NCI-H1048 (cell line): ENCODE measurements at places on chromosomes 7 and 10.

GRCh38 chr7:154584352-154585252, 418.3 kb downstream of the PAXIP1 start:
- DNase-seq, result no peak

- peak; percentile 96 for DNase-seq
These were observed at the start of gene ABI1 for GRCh38 chr10:26860443-26861204. TSS of gene ABI1 (minus strand) at chr10:26860958. CDS start at chr10:26860863, 95 bp downstream.

GRCh38 chr10:60480865-60481563, 91.3 kb upstream of the ANK3 start:
- DNase-seq, result no peak

DNA sequence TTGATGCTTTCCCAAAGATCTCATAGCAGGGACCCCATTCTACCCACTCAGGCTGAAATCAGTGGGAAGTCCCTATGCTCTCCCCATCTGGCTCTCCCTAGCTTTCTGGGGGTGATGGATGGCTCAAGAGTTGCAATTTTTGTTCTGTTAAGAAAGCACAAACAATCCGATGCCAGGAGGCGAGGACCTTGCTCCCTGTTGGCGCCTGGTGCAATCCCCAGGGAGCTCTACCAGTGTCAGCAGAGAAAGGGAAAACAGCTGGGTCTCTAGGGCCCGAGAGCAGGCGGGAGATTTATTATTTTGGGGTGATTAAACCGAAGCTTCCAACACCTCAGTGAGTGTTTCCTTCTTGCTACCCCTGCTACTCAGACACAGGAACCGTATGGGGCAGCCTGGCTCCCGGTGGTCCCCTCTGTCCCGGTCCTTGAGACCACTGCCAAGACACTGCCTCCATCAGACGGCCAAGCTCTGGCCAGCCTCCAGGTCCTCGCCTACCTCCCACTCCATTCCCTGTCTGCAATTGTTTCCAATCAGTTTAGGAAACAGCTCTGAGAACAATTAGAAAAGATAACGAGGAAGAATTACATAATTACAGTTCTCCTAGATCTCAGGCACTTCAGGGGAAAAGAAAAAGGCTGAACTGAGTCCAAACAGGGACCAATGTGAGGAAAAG, 147.9 kb downstream of the PLXNA4 start:
- no peak for DNase-seq

- no peak for DNase-seq
These were observed 37.2 kb upstream of the PSAP start for GRCh38 chr10:71888248-71888622.

- DNase-seq, result peak; percentile 29
These were observed 22.2 kb upstream of the EXOC4 start for GRCh38 chr7:133230591-133231194.

GRCh38 chr7:74253331-74253730, 868 bp downstream of the RFC2 start:
- DNase-seq, result no peak

DNA sequence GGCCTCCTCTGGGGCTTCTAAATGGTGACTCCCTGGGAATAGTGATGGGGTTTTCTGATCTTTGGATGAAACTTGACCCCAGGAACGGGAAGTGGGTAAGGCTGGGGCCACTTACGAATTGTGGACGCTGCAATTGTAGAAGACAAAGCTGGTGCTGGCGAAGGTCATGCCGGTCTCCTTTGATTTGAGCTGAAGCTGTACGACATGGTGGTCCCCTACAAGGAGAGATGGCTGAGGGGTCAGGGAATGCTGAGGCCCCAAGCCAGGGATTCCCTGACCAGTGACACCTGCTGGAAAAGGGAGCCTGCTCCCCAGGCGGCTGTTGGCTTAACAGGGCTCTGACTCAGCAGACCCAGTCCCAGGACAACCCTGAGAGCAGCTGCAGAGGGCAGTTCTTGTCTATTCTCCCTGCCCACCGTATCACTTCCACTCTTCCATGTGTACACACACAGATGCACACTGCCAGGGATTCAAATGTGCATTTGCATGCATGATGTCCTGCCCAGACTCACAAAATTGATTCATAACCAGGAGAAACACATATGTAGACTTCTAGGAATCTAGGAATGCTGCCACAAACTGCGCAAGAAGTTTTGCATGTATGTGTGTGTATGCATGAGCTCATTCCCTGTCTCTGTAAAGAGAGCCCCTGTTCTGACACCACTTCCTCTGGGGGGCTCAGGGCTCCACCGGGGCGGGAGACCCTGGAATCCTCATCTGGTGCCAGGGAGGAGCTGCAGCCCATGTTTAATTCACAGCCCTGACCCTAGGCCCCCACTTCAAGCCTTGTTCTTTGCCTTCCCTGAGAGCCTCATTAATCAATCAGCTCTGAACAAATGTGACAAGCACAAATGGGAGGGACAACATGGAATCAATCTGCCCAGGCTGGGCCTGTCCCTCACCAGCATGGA, 350.0 kb downstream of the PLXNA4 start:
- DNase-seq, result no peak

DNA sequence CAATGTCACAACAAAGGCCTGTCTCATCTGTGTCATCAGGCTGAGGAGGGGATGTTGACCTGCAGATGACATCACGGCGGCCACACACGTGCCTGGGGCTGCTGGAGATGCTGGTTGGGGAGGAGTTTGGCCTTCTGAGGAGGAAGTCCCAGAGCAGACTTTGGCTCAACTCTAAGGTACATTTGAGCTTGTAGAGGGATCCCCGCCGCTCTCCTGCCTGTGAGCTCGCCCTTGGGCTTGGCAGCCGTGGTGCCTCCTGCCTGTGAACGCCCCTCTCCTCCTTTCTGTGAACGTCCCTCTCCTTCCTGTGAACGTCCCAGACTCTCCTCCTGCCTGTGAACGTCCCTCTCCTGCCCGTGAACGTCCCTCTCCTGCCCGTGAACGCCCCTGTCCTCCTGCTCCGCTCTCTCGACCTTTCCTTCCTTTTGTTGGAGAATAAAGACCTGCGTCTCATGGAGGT, 176.4 kb downstream of the DNAJB6 start:
- no peak for DNase-seq

DNA sequence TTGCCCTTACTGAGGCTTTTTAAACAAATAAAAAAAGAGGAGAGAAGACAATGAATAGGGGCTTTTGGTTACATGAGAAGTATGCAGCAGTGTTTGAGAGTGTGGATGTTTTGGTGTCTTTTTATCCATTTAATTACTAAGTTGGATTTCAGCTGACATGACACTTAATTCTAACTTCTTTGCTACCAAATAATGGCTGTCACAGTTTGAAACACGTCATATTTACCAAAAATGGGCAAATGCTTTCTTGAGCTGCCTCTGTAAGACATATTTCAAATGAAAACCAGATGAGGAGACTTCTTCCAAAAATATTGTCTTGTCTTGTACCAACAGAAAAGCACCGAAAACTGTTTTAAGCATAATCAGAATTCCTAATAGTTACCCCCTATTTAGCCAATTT, 4.0 kb downstream of the ABCB4 start:
- DNase-seq, result no peak

GRCh38 chr10:30853066-30853465, 178.6 kb downstream of the ZNF438 start:
- DNase-seq, result no peak

- DNase-seq, result no peak
These were observed 17.8 kb upstream of the PTF1A start for GRCh38 chr10:23174074-23174976.

GRCh38 chr10:121296378-121296777, 301.9 kb downstream of the FGFR2 start:
- DNase-seq, result no peak

- DNase-seq, result no peak
These were observed 80.8 kb upstream of the PRSS1 start for GRCh38 chr7:142668495-142668894.

GRCh38 chr7:35576031-35576573, 118.8 kb downstream of the HERPUD2 start:
- DNase-seq, result no peak

DNA sequence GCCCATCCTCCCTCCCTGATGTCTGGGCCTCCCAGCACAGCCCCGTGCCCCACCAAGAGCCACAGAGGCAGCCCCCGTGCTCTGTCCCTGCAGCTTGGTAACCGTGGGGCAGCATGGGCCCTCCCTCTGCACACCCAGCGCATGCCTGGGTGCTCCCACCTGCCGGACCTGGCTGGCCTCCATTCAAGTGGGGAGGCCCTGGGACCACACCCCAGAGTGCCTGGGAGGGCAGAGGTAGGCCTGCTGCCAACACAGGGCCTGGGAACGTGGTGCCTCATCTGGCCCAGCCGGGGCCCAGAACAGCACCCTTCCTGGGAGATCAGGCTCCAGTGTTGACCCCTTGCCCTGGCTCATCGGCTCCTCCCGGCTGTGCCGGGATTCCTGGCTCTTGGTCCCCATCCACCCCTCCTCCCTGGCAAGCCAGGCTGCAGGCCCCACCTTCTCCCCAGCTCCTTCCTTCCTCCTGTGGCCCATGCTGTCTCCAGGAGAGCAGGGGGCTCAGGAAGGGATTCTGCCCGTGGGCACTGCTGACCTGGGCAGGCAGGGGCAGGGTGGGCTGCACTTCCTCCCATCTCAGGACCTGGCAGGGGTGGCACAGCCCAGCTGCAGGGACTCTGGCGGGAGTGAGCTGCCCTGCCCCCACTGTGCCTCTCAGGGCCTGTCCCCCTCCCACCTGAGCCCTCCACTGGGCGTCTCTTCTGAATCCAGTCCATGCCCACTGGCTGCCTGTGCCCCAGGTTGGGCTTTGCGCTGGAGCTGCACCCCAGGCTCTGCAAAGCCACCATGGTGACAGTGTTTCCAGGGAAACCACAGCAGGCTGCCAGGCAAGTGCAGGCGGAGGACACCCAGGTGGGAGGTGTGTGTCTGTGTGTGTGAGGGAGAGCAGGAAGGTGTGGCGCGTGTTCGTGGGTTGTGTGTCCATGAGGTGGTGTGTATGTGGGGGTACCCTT, 32.6 kb downstream of the PWWP2B start:
- DNase-seq, result no peak

DNA sequence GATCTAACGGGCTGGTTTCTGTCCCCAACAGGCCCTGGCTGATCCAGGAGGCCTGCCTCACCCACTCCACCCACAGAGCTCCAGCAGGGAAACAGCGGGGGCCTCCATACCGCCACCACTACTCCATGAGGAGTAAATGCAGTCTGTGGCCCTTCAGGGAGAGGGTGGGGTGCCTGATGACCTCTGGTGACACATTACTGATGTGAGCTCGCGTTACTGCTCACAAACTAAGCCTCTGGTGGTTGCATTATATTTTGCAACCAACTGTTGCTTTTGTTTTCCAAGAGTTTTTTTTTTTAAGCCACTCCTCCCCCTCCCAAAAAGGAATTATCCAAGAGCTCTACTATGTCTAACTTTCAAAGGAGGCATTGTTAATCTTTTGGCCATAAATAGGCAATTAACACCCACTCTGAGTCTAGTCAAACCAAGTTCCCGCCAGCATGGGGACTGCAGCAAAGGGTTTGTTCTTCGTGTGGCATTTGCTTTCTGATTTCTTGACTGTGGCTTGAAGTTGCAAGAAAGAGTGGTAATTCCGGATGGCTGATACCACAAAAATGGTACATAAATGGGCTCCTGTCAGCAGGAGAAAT, 72.6 kb downstream of the FAM53B start:
- no peak for DNase-seq

GRCh38 chr7:34787586-34787985, 129.6 kb downstream of the NPSR1 start:
- no peak for DNase-seq

- no peak for DNase-seq
These were observed 19.8 kb upstream of the RASSF4 start for GRCh38 chr10:44939691-44940401.

DNA sequence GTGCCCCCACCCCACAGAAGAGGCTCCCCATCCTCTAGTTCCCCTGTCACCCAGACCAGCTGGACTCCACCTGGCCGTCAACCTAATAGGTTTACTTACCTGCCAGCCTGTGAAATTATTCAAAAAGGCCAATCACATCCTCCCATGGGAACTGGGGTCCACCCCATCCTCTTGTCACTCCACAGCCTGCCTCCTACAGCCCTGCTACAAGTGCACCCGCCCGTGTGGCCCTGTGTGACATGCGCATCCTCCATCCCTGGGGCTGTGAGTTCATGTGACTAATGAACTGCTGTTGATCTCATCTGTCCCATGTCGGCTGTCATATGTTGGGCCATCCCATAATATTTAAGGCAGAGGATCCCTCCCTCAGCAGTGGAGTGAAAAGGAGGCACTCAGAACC, 39.4 kb downstream of the AOC1 start:
- no peak for DNase-seq

DNA sequence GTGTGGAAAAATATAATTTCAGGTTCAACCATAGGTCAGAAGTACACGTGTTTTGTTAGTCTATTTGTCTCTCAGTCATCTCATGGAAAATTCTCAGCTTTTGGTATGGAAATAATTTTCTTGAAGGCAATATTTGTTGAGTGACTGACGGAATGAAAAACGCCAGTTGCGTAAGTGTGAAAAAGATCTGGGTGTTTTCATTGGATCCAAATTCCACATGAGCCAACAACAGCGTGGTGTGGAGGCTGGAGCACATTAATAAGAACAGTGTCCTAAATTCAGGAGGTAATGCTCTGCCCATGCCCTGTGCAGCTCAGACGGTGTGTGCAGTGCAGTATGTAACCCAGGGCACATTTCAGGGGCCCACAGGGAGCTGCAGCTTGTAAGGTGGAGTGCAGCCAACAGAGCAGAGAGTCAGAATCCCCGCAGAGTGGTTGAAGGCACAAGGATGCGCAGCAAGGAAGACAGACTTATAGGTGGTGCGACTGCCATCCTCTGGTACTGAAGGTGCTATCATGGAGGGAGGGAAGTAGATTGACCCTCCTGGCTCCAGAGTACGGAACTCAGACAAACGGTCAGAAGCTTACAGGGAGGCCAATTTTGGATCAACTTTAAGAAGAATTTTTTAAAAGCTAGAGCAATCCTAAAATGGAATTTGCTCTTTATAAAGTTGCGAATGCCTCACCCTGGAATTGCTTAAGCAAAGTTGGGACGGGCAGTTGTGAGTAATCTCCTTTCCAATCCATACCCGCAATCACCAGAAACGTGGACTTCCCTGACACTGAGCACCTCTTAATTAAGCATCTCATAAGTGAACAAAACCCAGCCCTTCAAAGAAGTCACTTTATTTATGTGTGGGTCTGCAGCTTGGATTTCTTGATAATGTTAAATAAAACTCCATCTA, 38.0 kb downstream of the EGFR start:
- DNase-seq, result no peak

DNA sequence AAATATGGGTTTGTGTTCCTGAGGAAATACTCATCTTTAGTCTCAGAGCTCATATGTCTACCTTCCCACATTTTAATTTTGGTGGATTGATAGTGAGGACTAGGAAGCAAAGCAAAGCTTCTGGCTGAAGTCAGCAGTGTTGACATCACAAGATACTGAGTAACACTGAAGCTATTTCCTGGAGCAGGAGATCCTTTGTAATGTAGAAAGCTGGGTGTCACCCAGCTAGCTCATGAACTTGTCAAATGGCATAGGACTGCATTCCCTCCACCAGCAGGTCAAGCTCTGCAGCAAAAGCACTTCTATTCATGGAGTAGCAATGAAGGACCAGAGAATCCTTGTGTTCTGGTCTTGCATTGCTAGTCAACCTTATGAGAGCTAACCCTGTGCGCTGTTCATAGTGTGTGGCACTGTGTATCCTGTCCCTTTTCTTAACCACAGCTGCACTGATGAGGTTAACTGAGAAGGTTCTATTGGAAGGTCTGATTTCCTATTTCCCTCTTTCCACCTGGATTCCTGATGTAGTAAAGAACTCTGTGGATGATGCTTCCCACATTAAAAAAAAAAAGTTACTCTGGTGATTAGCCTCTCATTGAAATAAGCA, 94.8 kb upstream of the ZNF804B start:
- no peak for DNase-seq
